ENCODE measurements at places on chromosomes 12 and 14.

GRCh38 chr12:75020068-75020557 is 189.5 kb downstream of the KCNC2 start:
- no peak for DNase-seq

GRCh38 chr14:51069055-51069454 is 25.9 kb downstream of the TRIM9 start:
- no peak for DNase-seq

- DNase-seq: no peak
These were observed 12.5 kb downstream of the TIMM9 start for GRCh38 chr14:58414845-58415244.

GRCh38 chr12:6494258-6494743 is 399 bp downstream of the NCAPD2 start:
- DNase-seq: no peak

GRCh38 chr14:59293935-59294661 is 105.6 kb downstream of the DAAM1 start:
- no peak for DNase-seq

DNA sequence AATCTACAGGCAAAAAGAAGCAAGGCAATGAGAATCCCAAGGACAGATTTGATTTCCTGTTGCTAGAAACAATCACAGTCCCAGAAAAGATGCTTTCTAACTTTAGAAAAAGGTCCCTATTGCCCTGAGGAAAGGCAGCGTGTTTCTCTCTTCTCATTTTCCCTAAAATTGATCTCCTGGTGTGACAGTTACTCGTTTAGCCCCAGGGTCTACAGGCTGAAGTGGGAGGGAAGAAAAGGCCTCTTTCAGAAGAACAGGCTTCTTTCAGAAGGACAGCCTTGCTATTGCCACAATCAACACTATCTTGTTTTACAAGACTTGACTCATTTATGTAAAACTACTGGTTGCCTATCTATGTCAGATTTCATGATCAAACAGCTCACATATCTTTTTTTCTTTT is 121.8 kb upstream of the OR4E1 start:
- no peak for DNase-seq

GRCh38 chr12:113043240-113043639 is 13.3 kb upstream of the DTX1 start:
- no peak for DNase-seq

GRCh38 chr14:77177702-77178101 is 3.9 kb upstream of the TMEM63C start:
- no peak for DNase-seq

- DNase-seq: no peak
These were observed 1.5 kb downstream of the COL2A1 start for GRCh38 chr12:48002773-48003218.

DNA sequence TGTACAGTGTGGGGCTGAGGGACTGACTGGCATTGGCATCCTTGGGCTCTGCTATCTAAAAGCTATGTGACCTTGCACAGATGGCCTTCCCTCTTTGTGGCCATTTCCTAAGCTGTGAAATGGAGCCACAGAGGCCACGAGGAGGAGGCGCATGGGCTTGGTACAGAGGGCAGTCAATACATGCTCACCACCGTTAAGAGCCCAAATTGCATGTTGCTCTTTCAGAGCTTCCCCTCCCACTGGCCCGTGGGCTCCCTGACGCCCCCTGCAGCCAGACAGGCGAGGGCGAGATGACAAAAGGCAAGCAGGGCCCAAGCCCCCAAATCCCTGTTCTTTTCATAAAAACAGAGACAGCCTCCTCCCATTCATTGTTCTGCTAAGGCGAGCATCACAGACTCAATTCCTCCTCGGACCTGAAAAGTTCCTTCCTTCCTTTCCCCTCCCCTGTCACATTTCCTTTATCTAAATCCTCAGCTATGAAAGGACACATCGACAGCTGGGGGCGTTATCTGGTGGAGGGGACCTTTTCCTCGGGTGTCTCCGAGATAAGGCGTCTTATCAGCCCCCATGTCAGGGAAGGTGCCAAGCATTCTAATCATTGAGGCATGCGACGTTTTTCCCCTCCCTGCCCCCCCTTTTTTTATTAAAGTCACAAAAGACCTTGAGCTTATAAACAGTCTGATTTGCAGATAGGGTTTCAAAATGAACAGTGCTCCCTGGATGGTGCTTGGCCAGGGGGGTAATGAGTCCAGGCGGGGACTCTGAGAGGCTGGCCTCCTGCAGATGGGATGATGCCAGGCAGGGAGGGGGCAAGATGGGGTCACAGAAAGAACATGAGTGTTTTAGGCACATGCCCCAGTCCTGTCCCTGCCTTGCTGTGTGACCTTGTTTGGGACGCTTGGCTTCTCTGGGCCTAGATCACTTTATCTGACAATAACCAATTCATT is 26.4 kb downstream of the FAM222A start:
- no peak for DNase-seq

GRCh38 chr12:131783915-131784541 is 44.2 kb upstream of the MMP17 start:
- peak; percentile 46 for DNase-seq

DNA sequence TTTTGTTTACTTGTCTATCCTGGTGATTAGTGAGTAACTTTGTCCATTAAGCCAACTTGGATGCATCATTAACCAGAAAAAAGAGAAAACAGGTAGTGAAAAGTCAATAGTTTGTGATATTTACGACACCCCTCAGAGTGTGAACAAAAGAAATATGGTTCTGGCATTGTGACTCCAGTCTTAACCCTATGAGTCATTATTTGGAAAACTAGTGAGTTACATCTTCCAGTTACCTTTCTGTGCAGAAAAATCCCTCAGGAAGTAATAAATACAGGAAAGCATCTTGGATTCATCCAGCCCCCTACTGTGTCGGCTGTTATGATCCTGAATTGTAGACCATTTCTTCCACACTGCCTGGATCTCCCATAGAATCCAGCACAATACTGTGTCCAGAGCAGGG is 379.1 kb downstream of the GALC start:
- no peak for DNase-seq

DNA sequence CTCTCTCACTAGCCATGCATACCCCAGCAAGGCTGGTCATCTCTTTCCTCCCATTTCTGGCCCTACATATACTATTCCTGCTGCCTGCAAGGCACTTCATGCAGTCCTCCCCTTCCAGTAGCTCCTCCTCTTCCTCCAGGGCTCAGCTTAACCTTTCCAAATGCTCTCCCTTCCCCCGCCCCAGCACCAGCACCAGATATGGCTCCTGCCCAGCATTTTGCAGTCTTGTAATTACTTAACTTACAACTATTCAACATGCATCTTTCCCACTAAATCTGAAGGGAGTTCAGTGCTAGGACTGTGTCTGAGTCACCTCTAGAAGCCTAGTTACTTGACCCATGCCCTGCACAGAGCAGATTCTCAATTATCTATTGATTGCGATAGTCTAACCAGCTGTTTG is 1.8 kb upstream of the FBXO21 start:
- no peak for DNase-seq

GRCh38 chr12:24561882-24562770 is 386.8 kb downstream of the BCAT1 start:
- DNase-seq: peak; percentile 7

- DNase-seq: no peak
These were observed 780.2 kb upstream of the TBX3 start for GRCh38 chr12:115464111-115464581.

GRCh38 chr12:68750506-68750905 is 4.5 kb downstream of the SLC35E3 start:
- no peak for DNase-seq

DNA sequence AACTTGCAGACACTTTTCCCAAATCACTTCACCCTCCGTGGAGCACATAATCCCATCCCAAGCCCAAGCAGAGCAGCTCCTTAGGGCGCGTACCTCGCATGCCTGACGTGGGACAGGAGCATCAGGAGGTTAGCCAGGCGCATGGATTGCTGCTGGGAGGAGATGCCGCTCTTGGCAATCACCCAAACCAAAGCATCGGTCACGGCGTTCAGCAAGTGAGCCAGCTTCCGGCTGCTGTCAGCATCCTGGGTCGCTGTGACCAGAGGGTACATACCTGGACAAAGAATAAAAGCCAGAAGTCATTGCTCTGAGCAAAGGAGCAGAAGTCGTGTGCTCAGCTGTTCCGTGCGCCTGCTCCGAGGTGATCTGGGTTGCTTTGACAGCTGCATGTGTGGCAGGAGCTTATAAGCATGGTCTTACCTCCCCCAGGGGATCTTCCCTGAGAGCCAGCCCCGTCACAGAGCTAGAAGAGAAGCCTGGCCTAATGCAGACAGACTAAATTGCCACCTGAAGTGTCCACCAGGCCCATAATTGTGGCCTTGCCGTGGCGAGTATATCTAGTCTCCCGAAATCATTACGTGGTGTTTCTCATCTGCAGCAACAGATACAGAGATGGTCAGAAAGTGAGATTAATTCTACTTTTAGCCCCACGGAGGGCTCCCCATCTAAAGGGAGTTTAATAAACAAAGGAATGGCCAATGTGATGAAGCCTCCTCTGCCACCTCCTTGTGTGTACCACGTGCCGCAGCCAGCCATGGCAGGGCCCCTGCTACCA is 59.1 kb downstream of the ESR2 start:
- peak; percentile 25 for DNase-seq

GRCh38 chr14:78904094-78904493 is 733.9 kb downstream of the NRXN3 start:
- DNase-seq: no peak

DNA sequence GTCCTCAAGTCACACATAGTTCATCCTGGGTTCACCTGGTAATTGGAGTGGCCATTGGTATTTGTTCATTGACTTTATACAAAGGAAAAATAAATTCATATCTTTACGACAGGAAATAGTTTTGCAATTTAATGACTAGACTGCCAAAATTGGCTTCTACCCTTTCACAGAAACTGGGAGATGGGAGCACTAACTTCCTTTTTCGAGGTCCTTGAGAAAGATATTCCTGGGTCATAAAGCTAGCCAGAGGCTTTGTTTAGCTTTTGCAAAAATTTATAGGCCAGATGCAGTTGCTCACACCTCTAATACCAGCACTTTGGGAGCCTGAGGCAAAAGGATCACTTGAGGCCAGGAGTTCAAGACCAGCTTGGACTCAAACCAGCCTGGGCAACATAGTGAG is 10.2 kb upstream of the OR11G2 start:
- no peak for DNase-seq

- no peak for DNase-seq
These were observed 74.3 kb upstream of the SRSF5 start for GRCh38 chr14:69692594-69692993.

GRCh38 chr14:51419685-51420084 is 179.6 kb downstream of the TMX1 start:
- DNase-seq: no peak
